ENCODE measurements at places on chromosomes 5 and 9.
A peak's percentile ranks its signal among the peaks of the same experiment; 100 is the strongest.

DNA sequence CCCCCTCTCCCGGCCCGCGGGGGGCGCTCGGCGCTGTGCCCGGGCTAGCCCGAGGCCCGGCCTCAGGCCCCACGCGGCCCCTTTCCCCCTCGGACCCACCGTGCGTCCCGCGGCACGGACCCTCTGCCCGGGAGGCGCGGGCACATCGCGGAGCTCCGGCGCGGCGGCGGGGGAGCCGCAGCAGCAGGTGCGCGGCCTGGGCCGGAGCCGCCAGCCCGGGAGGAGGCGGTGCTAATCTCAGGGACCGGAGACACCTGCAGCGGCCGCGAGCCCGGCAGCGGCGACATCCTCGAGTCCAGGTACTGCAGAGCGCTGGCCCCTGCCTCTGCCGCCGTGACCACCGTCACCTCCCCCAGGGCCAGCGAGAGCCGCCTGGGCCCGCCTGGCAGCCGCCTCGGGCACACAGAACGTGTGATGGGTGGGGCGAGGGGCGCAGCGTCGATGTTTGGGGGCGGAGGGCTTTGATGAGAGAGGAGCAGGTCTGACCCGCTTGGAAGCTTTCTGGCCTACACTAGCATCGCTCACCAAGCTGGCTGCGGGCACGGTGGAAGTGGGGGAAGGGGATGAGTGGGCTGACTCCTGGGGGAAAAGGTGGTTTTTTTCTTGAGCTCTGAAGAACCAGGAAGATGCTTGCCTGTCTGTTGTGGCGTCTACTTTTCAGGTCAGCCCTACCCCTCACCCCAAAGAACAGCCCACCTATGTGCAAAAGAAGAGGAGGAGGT, 524 bp downstream of the CYFIP2 start:
- ATAC-seq, result peak; percentile 72

GRCh38 chr9:109414125-109414785, 83.9 kb downstream of the PTPN3 start:
- ATAC-seq, result no peak

GRCh38 chr9:34454571-34455065, 3.8 kb downstream of the FAM219A start:
- ATAC-seq, result no peak

GRCh38 chr9:12955510-12956163, 180.8 kb downstream of the LURAP1L start:
- no peak for ATAC-seq

GRCh38 chr9:121296213-121297127, 28.5 kb downstream of the GSN start:
- ATAC-seq, result no peak

All from stimulated activated memory B cell treated with anti-CD40 and anti-IgM and Interleukin-4, amounts not matched to agents 10 μg/mL and 1 μg/mL and 100 μg/mL, for 72 hours (primary cell).